ENCODE measurements at places on chromosomes 12 and 14.

GRCh38 chr14:50920482-50921230, 23.6 kb downstream of the PYGL start:
- no peak for DNase-seq

DNA sequence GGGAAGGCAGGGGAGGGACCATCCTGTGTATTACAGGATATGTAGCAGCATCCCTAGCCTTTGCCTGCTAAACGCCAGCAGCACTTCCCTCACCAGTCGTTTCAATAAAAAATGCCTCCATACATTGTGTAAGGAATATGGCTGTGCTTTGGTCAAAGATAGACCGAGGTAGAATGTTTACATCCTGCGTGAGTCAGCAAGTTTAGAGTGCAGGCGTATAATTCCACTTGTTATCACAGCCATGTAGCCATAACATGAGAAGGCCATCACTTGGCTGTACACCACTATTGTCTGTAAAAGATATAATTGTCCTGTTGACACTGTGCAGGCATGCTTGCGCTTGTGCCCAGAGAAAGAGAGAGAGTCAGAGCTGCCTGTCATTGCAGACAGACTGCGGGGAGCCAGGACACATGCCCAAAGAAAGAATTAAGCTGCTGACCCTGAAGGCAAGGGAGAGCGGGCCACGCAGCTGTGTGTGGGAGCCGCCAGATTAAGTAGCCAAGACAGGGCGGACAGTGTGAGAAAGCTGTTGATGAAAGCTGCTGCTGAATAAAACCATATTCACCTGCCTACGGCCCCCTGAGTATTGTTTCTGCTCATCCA, 68.4 kb downstream of the CRACR2A start:
- DNase-seq = no peak

GRCh38 chr12:106956048-106956578, 406 bp downstream of the TMEM263 start:
- DNase-seq = peak; percentile 52

GRCh38 chr12:70936203-70936813, 15.8 kb upstream of the PTPRR start:
- no peak for DNase-seq

- no peak for DNase-seq
Measured at GRCh38 chr12:114403690-114404066, 2.3 kb downstream of the TBX5 start.

DNA sequence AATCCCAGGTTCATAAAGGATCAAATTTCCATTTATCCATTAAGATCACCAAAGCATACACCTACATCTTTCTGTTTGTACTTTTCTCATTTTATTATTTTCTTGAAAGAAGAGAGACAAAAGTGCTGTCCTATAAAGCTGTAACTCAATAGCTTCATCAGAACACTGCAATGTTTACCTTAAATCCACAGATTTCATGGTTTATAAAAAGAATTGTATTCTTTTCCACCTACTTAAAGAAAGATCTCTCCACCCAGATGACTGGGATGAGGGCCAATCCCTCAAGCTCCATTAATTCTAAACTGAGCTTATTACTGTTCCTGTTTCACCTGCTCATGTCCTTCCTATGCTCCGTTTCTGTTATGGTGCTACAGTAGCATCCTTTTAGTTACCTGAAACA, 470.6 kb downstream of the BCAT1 start:
- no peak for DNase-seq
